Left renal pelvis (tissue), 4 donors: ENCODE measurements at places on chromosomes 2 and 18.
A peak's percentile ranks its signal among the peaks of the same experiment; 100 is the strongest.

- no peak for DNase-seq
Measured at GRCh38 chr2:231383416-231384108, 11.9 kb upstream of the B3GNT7 start.

DNA sequence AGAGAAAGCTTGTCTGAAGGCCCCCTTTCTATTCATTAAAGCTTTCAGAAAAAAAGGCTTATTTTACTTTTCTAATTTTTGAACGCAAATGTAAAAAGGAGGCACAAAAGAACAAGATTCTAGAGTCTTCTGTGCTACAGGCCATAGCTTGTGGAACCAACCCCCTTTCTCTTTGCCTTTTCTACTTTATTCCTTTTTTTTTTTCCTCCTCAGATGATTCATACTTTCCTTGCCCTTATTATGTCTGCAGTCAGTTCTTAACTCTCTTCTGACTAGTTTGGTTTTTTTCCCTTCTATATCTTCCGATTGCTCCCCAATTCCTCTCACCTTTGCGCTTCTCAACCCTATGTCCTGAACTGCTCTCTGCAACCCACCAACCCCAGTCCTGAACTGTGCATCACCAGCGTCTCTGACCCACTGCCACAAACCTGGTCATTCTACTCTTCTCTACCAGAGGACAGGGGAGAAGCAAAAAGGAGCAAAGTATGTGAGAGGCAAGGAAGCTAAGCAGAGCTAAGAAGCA is 56.9 kb upstream of the WIPF1 start:
- no peak for DNase-seq

DNA sequence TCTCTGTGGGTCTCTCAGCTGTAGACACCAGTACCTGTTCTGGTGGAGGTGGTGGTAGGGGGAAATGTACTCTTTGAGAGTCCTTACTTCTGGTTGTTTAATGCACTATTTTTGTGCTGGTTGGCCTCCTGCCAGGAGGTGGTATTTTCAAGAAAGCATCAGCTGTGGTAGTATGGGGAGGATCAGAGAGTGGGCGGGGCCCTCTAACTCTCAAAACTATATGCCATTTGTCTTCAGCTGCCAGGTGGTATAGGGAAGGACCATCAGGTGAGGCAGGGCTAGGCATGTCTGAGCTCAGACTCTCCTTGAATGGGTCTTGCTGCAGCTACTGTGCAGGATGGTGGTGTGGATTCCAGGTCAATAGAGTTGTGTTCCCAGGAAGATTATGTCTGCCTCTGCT is 1100.8 kb downstream of the CNTNAP5 start:
- no peak for DNase-seq

GRCh38 chr2:37323781-37324535 is 675 bp downstream of the PRKD3 start:
- DNase-seq: peak; percentile 29

GRCh38 chr2:168734199-168734760 is 68.2 kb upstream of the NOSTRIN start:
- no peak for DNase-seq

GRCh38 chr2:99101697-99102096 is 39.8 kb upstream of the C2orf15 start:
- no peak for DNase-seq

DNA sequence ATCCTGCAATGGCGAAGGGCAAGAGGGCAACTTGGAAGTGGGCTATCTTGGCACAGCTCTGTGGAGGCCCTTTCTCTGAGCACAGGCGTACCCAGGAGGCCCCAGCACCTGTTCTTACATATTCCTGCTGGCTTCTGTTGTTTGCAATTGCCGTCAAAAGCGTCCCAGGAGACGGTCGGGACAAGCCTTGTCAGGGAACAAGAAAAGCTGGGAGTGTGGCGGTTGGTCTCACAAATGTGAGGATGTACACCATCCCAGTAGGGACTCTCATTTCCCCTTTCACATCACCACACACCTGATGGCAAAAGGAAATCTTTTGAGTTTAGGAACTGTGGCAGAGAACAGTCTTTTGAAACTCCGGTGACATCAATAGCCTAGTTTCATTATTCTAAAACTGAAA is 94.7 kb upstream of the EFEMP1 start:
- no peak for DNase-seq

DNA sequence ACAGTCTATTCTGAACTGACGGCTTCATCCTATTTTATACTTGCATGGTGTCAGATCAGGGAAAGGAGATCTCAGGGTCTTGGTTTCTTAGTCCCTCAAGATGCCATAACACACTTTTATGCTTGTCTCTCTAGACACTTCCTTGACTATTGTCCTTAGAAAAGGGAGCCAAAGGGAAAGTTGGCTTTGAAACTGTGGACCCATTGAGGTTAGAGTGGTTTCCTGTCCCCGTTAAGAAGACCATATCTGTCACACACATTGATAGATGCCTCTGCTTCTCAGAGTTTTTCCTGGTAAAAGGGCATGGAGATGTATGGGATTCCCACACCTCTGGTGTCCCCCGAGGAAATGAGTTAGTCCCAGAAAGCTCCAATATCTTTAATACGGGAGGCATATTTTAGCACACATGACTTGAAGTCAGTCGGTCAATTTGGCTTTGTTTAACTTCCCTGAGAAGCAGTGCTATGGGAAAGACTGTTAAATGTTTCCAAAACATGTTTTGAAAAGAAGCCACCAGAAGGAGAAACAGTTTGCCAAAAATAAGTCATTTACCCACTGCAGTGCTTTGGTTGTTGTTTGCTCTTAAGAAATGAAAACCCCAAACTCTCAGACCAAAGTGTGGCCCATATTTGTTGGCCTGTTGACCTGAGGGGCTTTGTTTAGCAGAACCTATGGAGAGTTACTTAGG is 133.4 kb upstream of the CXCR4 start:
- DNase-seq: no peak

DNA sequence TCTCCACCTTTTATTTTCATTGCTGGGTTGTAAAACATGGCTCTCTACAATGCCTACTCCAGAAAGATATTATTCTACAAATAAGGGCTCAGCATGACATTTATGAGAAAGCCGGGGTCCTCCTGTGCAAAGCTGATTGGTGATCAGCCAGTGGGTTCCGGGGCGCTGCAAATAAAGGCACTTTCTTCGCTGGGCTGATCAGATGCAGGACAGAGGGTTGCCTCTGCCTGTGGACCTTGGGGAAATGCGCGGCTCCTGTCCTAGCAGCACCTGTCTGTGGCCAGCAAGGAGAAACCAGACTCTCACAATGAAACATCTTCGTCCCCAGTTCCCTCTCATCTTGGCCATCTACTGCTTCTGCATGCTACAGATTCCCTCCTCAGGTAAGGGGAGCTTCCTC is at the start of gene NMS:
Gene NMS, plus strand, starts transcription at position 301 of the 400 bp plus-strand sequence. Its CDS starts 7 bp downstream, at position 308.
- no peak for DNase-seq

DNA sequence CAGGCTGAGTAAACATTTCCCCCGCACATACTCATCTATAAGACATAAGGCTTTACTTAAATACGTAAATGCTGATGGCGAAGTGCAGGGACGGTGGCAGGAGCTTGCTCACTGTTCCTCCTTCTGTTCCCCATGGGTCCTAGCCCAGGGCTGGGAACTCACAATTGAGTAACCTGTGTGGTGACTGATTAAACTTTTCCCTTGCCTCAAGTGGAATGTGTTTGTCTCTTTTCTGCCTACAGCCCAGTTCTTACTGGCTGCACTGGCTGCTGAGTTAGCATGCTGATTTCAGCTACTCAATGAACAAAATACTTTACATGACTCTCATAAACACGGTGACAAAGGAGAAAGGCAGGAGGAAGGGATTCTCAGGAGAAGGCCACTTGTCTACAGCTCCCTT is 87.3 kb downstream of the MARCO start:
- no peak for DNase-seq

DNA sequence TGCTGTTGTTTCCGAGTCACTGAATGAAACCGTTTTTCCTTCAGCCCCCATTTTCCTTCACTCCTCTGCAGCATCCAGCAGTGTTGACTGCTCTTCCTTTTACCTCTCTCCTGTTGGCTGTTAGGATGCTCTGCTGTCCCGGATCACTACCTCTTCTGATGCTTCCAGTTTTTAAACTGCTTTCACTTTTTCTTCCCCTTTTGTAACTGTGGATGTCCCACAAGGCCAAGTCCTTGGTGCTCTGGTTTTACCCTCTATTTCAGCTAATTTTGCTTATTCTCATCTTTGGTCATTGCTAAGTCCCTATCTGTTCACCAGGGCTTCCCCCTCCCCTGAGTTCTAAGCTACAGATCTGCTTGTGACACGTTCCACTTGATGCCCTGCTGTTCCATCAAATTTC is 39.4 kb upstream of the MAP4K3 start:
- DNase-seq: no peak

DNA sequence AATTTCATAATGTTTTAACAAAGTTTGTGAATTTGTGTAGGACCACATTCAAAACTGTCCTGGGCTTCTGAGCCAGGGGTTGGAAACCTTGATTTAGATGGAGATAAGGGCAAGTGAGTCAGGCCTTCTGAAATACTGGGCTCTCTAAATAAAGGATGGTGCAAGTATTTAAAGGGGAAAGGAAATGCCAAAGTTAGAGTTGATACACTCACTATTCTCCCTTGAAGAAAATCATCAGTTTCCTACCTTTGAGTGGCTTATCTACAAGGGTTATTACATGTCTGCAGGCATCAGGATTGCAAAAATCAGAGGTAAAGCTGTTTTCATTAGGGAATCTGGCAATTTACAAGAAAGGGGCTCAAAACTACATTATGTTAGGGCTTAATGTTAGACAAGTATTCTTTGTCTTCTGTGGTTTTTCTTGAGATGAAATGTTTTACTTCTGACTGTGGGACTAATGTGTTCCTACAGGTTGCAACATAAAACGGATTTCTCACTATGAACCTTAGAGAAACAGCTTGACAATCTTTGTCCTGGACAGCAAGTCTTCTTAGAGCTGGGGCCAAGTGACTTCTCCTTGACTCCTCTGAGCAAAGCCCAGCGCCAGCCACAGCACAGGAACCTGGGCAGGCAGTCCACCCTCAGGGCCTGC is 31.1 kb downstream of the RNU4ATAC start:
- DNase-seq: no peak

- no peak for DNase-seq
Measured at GRCh38 chr2:106781196-106781595, 104.8 kb downstream of the ST6GAL2 start.

GRCh38 chr2:109001201-109001600 is 12.2 kb upstream of the EDAR start:
- DNase-seq: no peak

DNA sequence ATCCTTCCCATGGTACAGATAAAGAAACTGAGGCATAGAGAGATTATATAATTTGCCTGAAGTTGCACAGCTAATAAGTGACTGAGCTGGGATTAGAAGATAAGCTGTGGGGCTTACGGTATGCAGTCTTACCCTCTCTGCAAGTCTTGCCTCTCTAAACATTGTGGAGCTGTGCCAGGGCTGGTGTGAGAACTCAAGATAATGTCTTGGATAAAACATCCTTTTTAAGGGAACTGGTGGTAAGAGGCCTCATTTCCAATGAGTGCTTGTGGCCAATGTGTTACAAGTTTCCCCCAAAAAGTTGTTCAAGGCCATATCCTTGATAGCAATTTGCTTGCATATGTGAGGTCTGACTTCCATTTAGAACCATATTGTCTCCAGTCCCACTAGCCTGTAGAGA is 84.3 kb upstream of the ETAA1 start:
- DNase-seq: no peak

DNA sequence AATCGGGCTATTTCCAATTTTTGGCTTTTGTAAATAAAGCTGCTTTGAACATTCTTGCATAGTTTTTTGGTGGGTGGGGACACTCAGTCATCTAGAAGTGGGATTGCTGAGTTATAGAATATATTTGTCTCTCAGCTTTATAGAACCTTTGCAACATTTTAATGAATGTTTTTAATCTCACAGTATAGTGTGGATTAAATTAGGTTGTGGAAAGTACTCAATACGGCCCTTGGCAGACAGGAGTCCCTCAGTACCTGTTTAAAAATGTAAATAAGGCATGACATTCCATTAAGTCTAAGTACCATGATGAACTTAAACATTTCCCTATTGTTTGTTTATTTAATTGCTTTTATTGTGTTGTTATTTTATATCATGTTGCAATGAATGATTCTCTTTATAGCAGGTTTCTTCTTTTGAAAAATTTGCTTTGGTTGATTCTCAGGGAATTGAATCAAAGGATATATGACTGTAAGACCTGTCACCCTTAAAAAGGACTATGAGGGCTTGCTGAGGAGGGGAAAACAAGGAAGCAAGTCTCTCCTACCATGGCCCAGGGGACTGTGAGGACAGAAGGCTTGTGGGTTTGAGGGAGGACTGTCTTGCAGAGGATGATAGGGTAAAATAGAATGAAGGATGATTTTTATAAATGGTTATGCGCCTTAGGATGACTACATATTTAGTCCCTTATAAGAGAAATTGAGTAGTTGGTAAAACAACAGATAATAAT is 165.1 kb downstream of the RPIA start:
- no peak for DNase-seq

GRCh38 chr2:16332681-16333557 is 332.7 kb downstream of the CYRIA start:
- no peak for DNase-seq
